CD4-positive, alpha-beta T cell treated with Interleukin-4 for 1 hour (primary cell): ENCODE measurements at places on chromosomes 7 and 10.
A peak's percentile ranks its signal among the peaks of the same experiment; 100 is the strongest.

DNA sequence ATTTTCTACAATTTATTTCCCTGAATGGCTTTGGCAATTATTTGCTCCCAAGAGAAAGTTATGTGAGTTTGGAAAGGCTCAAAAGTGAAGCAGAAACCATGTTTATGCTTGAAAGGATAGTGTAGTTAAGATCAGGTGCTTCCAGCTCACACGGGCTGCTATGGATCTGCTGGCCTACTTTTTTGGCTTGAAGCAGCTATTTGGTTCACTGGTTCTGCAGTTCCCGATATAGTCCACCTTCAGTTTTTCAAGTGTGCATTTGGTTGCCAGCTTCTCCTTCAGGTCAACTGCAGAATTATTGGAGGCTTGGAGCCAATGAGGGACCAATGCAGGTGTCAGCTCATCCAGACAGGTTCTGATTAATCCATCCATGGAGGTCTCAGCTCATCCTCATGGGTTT lies 484.3 kb upstream of the SEMA3A start:
- no peak for DNase-seq

- no peak for DNase-seq
Observed at GRCh38 chr7:28627263-28627653, 214.9 kb downstream of the CREB5 start.

- DNase-seq = no peak
Observed at GRCh38 chr10:130627346-130628045, 491.3 kb downstream of the GLRX3 start.

GRCh38 chr7:47573758-47574481 lies 8.0 kb downstream of the TNS3 start:
- no peak for DNase-seq

DNA sequence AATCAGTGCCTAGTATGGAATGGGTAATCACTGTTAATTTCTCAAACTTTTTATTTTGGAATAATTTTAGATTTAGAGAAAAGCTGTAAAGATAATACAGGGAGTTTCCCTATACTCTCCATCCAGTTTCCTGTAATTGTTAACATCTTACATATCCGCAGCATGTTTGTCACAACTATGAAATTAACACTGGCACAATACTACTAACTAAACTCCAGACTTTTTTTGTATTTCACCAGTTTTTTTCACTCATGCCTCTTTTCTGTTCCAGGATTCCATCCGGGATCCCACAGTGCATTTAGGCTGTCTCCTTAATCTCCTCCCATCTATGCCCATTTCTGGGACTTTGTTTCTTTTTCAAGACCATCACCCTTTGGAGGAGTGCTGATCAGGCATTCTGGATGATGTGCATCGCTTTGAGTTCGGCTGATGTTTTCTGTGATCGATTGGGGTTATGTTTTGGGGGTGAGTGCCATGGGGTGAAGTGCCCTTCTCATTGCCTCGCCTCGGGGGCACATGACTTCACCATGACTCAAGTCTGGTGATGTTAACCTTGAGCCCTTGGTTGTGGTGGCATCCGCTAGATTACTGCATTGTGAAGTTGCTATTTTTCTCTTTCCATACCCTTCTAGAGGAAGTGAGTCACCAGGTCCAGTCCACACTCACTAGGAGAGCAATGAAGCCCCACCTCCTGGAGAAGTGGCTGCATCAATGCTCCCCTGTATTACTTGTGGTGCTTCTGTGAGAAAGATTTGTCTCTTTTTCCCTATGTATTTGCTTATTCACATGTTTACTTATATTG lies 43.9 kb upstream of the GRB10 start:
- no peak for DNase-seq

DNA sequence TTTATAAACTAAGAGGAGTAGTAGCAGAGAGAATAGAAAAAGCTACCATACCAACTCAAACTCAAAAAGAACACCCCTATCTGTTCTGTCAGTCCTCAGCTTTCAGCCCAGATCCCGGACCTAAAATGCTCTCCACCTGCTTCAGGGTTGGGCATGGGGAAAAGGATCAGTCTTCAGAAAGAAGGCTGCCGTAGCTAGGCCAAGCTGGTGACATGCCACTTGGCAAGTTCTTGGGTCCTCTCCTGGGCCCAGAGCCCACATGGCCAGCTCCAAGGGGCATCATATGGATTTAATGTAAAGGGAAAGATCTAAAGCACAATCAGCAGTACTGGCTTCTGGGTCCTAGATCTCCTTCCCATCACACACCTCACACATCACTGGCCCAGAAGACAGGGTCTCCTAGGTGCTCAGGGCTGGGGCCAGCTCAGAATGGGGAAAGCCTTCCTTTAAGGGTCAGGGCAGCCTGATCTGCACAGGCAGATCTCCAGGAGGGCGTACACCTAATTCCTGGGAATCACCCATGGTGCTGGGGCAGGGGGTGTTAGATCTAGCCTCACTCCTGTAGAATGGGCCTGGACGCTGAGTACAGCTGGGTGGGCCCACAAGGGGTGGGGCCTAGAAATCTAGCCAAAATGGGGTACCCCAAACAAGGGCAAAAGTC lies 2.5 kb downstream of the VAX1 start:
- DNase-seq = no peak

DNA sequence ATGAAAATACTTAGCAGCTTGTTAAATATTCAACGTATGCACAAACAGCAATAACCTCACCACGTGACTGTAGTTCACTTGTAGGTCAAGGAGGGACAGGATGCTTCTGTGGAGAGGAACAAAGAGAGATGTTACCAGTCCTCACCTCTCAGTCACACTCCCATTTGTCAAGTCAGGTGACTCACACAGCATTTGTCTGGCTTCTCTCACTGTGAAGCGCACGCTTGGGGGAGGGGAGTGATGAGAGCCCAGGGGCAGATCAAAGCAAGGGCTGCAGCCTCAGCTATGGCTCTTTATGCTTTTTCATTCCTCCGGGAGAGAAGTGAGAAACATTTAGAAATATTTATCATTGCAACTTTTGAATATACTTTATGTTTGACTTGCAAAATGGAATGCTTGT lies 2.9 kb upstream of the RBM20 start:
- peak; percentile 20 for DNase-seq

DNA sequence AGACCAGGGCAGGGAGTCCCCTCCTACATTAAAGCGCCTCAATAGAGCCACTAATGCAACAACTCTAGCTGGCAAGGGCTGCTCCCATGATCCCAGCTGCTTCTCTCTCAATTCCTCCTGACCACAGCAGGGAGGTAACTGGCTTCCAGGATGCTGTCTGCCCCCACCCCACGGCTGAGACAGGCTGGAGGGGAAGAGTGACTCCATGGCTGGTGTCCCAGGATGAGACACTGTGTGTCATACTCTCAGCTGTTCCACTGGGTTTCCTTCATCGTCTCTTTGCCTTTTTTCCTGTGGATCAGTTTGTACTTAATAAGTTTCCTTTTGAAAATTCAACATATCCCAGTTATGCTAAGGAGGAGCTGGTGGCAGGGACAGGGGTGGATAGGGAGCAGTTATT lies 27.7 kb upstream of the MYH16 start:
- DNase-seq = no peak

GRCh38 chr7:148447221-148447849 lies 143.2 kb upstream of the C7orf33 start:
- DNase-seq = no peak

DNA sequence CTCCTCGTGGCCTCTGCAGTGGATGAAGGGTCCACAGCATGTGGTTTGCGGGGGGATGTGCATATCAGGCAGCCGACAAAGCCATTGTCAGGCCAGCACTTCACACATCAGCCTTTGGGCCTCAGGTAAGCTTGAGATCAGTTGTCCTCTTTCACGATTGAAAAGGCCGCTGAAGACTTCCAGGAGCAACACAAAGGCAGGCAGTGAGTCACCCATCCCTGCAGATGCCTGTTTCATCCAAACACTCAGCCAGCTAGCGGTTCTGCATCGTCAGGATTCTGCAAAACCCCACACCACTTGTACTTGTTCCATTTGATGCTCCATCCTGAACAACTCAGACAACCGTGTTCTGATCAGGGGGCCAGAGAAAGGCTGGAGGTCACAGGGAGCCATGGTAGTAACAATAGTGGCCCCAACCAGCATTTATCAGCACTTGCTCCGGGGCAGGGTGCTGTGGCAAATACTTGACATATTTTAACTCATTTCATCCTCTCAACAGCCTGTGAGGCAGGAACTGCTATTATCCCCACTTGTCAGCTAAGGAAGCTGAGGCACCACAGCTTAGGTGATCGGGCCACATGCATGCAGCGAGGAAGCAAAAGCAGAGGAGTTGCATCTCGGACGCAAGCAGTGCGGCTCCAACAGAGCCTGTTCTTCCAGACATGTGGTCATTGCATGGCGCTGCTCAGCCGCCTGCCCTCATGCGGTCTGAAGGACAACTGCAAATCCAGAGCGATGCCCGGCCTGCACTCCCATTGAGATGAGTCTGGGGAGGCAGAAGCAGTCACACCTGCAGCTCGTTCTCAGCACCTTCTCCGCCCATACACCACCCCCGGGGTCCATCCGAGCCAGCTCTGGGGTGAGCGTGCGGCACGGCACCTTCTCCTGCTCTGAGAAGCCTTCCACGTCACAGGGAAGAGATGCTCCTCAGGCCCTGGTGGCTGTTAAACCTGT lies 144.9 kb downstream of the PAXIP1 start:
- no peak for DNase-seq
